ENCODE measurements at places on chromosomes 16 and 17. TPM values are rescaled to one million over a fixed set of nuclear protein-coding genes. Genes with fewer than 3 reads are reported as not detected.

DNA sequence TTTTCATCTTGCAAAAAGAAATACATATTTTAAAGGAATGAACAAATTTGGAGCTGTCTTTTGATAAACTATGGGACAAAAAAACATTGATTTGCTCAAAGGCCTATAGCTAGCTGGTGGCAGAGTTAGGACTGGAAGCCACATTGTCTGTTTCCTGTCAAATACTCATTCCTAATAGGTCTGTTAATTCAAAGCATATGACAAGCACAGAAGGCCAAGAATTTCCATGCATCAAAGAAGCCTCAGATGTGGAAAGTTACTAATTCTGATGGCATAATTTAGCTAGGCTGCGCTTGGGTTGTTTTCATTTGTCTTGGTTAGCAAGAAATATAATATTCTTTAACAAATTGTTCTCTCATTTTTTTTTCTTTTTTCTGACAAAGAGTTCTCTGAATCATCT lies 98.0 kb downstream of the CDK5R1 start:
- no peaks in the 10 kb centered on the region for H3K4me1 ChIP-seq
- no peak overlapping the region for H3K4me3 ChIP-seq
- H3K27ac ChIP-seq: no peak overlapping the region
- no peak for DNase-seq
- H3K27me3 ChIP-seq: no peaks in the 10 kb centered on the region

- no peaks in the 10 kb centered on the region for H3K4me1 ChIP-seq
- no peak overlapping the region for H3K4me3 ChIP-seq
- H3K27ac ChIP-seq: no peak overlapping the region
- H3K36me3 ChIP-seq: no peaks in the 10 kb centered on the region
- H3K27me3 ChIP-seq: no peaks in the 10 kb centered on the region
These were observed 56.9 kb downstream of the NOS2 start for GRCh38 chr17:27743281-27743885.

The KRT31 gene
- total RNA-seq: not detected

The HAPSTR1 gene
- total RNA-seq: 33.6 TPM
